Effector memory CD8-positive, alpha-beta T cell (primary cell): ENCODE measurements at places on chromosomes 7 and 10.
A peak's percentile ranks its signal among the peaks of the same experiment; 100 is the strongest.

GRCh38 chr10:12801214-12802087 lies 200.1 kb downstream of the CCDC3 start:
- DNase-seq, result no peak

GRCh38 chr10:70461397-70462348 lies 16.9 kb upstream of the PALD1 start:
- peak; percentile 24 for DNase-seq

DNA sequence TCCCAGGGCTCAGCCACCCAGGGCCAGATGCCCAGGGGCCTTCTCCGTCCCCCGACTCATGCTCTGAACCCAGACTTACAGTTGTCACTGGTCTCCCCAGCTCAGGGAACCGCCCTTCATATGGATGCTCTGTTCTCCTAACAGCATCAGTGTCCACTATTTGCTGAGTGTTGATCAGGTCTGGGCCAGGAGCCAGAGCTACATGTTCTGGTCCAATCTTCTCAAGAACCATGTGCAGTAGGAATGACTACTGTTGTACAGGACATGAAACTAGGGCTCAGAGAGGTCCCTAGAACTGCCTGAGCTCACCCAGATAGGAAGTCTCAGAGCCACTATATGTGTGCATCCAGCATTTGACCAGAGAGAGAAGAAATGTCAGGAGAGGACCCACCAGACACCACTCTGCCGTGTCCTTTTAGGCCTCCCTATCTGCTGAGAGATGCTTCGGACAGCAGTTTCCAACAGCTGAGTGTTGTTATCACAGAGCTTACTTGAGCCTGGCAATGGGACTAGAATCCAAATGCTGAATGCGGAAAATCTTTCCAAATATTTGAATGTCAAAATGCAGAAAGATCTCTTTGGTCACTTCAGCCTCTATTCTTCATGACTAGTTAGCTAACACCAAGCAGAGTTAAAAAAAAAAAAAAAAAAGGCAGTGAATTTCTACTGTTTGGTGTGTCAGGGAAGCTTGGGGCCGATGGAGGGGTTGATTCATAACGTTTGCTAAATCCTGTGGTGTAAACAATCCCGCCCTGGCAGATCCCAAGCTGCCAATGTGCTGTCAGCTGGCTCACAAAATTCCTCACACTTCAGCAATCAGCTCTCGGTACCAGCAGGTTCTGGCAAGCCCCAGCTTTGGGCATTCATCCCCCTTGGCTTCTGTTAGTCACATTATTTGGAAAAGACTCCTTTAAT lies 246.1 kb downstream of the TNS3 start:
- DNase-seq, result no peak

DNA sequence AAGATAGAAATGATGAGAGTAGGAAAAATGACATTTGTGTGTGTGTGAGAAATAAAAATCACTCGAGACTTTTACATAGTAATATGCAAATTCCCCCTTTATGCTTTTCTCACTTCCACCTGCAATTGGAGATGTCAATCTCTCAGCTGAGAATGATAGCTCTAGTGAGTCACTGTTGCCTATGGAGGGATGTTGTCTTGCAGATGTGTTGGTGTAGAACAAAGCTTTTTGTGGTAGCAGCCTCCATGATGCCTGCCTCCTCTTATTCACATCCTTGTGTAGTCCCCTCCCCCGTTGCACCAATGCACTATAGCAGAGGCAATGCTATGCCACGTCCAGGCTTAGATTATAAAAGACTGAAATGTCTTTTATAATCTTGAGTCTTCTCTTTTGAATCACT lies 33.8 kb downstream of the SPAG6 start:
- DNase-seq, result no peak

GRCh38 chr10:29651767-29652166 lies 17.0 kb upstream of the SVIL start:
- no peak for DNase-seq

GRCh38 chr10:71239946-71240795 lies 27.8 kb downstream of the UNC5B start:
- no peak for DNase-seq

DNA sequence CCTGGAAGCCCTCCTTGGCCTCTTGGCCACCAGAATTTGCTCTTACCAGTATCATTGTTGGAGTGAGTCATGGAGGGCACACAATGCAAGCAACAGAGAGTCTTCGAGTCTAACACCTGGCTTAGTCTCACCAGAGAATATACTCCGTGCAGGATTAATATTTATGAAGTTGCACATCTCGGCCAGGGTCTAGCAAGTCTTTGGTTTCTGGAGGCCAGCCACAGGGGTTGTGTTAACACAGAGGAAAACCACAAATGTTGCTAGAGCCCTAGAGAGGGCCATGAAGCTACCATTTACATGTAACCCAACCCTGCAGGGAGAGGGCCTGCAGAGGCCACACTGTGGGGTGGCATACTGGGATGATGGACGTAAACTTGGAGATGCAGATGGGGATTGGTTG lies 71.8 kb downstream of the MTPN start:
- no peak for DNase-seq

GRCh38 chr7:37218956-37219355 lies 229.7 kb downstream of the ELMO1 start:
- DNase-seq, result no peak

- DNase-seq, result no peak
These were observed 43.9 kb downstream of the KCNH2 start for GRCh38 chr7:150934045-150934766.

DNA sequence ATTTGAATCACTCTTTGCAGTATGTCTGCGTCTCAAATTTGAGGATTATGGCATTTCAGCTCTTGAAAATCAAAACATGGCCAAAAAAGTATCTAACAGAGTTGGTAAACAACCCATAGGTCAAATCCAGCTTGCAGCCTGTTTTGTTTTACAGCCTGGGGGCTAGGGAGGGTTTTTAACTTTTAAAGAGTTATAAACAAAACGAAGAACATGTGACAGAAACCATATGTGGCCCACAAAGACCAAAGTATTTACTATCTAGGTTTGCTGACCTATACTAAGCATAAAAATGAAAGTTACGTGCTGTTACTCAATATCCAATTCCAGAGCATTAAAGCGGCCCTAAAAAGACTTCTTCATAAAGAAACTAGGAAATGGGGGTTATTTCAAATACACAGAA lies 55.5 kb upstream of the STARD3NL start:
- no peak for DNase-seq

DNA sequence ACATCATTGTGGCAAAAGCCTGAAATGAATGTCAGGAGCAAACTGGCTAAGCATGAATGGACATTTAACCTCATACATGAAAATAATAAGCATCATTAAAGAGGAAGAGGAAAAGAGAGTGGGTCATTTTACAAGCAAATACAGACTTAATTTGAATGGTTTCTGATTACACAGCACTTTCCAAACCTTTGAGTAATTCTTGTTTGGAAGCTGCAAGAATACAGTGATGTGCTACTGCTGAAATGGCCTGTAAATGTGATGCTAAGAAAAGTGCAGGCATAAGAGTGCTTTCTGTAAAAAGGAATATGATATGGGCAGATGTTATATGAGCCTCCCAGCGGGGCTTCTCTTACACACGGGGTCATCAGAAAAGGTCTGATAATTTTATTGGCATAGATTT lies 30.2 kb downstream of the TAS2R16 start:
- DNase-seq, result no peak

- DNase-seq, result no peak
These were observed 411.4 kb downstream of the PAXIP1 start for GRCh38 chr7:154591544-154591943.

- DNase-seq, result no peak
These were observed 12.2 kb downstream of the GPR26 start for GRCh38 chr10:123678376-123678775.

DNA sequence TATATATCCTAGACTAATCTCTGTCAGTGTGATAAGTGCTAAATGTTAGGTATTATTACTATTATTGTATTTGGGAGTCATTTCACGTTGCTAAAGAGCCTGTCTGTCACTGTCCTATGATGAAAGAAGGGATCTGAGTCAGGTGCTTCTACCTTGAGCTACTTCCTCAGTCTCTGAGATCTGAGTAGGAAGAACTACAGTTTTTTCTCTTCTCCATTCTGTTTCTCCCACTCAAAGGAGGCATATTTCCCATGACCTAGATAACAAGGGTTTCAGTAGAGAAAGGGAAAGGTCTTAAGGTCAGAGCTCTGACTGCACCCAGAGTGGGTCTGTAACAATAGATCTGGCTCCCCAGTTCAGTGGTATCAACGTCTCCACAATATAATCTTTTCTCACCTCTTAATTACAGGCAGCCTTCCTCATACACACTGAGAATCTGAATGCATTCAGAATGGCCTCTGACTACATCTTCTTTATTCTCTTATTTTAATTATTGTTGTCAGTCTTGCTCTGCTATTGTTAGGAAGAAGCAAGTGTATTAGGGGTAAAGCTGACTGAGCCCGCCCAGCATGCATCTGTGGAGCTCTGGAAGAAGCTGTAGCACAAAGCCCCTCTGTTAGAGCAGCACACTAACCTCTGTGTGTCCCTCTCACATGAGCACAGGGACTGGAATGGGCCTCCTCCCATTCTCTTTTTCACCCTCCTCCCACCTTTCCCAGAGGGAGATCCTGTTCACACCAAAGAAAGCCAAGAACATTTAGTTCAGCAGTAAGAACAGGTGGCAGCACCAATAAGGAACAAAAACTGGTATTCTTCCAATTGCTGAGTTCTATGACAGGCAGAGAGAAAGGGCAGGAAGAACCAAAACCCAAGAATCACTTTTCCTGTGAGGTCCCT lies 38.1 kb downstream of the USP54 start:
- no peak for DNase-seq

DNA sequence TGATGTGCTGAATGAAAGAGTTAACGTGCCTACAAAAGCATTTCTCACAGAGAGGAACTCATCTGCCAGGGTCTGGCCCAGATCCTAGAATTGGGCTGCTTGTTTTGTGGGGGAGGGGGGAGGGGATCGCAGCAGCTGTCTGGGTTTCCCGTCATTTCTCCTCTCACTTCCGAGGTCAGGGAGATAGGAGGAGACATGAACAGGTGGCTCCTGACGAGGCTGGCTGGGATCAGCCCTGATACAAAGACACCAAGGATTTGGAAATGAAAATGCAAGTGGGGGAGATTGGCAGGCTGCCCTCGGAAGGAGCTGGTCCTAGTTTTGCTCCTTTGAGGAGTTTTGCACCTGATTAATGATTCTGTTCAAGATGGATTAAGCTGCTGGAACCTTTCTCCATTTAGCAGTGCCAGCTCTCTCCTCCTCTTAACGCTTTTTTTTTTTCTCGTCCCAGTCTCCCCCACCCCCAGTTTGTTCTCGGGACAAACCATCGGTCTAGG lies 86.8 kb upstream of the KMT2C start:
- no peak for DNase-seq

GRCh38 chr7:100077205-100077604 lies 4.3 kb downstream of the ZNF3 start:
- no peak for DNase-seq
